ENCODE measurements at places on chromosomes 4 and X.

- DNase-seq, result no peak
Observed at GRCh38 chrX:118761939-118762707, 34.7 kb downstream of the IL13RA1 start.

DNA sequence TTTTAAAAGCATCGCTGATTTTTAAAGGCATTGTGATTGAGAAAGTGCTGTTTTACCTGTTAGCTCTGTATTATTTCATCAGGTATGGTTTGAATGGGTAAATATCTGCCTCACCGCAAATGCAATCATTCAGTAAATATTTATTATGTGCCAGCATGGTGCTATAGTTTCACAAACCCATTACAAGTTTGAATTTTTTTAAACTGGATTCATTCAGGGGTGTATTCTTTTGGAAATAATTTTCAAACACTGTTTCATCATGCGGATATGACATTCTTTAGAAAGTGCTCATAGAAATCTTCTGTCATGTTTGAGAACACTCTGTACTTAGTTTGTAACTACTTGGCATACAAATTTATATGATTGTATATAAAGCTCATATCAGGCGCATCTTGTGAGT is 37.2 kb downstream of the LIMCH1 start:
- DNase-seq, result no peak

DNA sequence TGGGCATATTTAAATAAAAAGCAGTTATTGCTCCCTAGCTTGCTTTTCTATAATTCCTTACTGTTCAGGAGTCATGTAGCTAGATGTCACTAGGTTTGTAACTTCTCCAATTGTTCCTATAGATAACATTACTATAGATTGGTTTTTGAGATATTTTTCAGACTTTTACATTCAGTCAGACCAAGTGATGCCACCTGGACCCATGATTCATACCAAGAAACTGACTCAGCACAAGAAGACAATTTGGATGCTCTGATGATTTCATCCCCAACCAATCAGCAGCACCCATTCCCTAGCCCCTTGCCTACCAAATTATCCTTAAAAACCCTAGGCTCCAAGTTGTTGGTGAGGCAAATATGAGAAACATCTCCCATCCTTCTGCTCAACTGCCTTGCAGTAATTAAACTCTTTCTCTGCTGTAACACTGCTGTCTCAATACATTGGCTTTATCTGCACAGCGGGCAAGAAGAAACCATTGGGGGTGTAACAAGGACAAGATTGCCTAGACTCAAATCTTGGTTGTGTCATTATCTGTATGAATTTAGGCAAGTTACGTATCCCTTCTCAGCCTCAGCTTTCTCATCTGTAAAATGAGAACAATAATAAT is 11.8 kb upstream of the NEIL3 start:
- no peak for DNase-seq

GRCh38 chr4:151169223-151169622 is 69.8 kb downstream of the RPS3A start:
- peak; percentile 89 for DNase-seq

GRCh38 chr4:123825596-123826291 is 429.1 kb downstream of the SPRY1 start:
- DNase-seq, result no peak

GRCh38 chr4:140057701-140058100 is 96.3 kb downstream of the MAML3 start:
- DNase-seq, result no peak

GRCh38 chr4:123465416-123465815 is 68.8 kb downstream of the SPRY1 start:
- DNase-seq, result no peak

GRCh38 chrX:20205927-20206708 is 60.6 kb downstream of the RPS6KA3 start:
- DNase-seq, result peak; percentile 6

GRCh38 chr4:153634738-153635353 is 49.2 kb upstream of the TLR2 start:
- no peak for DNase-seq

- DNase-seq, result no peak
Observed at GRCh38 chr4:146178126-146178525, 2.6 kb downstream of the LSM6 start.

DNA sequence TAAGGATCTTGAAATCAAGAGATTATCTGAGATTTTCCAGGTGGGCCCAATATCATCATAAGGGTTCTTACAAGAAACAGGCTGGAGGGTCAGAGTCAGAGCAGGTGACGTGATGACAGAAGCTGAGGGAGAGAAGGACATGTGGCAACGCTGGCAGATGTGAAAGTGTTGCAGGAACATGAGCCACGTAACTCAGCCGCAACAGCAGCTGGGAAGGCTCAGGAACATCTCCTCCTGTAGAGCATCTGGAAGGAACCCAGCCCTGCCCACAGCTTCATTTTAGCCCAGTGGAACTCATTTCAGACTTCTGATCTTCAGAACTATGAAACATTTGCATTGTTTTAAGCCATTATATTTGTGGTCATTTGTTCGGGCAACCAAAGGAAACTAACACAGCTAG is 156.3 kb upstream of the VEGFC start:
- DNase-seq, result no peak

DNA sequence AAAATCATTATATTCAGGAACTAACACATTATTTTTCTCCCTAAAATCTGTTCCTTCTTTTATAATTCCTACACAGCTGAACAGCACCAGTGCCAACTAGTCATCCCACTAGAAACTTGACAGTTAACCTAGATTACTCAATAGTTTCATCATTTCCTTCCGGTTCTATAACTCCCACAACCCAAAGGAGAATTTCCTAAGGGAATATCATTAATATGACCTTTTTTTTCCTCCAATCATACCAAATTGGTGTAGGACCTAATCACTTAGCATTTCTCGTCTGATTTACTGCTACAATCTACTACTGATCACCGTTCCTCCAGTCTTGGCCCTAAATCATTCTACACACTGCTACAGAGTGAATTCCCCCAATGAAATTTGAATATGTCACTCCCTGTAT is 45.9 kb downstream of the WDFY3 start:
- DNase-seq, result no peak

GRCh38 chr4:169037506-169037905 is 27.5 kb upstream of the CBR4 start:
- no peak for DNase-seq

DNA sequence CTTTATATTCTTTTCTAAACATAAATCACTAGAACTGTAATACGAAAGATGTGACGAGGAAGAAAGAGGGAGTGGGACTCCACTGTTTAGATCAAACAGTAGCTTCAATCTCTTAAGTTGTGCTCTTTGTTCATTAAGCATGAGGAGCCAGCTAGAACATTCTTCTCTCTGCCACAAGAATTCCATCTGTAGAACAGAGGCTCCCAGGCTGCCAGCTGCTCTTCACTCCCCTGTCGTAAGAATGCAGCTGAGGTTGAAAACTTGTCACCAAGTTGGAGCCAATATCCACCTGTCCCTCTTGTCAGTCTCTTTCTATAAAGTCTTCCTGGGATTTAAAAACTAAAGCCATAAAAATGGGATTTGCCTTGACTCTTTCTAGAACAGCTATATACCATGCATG is 65.0 kb upstream of the SEC24B start:
- no peak for DNase-seq

DNA sequence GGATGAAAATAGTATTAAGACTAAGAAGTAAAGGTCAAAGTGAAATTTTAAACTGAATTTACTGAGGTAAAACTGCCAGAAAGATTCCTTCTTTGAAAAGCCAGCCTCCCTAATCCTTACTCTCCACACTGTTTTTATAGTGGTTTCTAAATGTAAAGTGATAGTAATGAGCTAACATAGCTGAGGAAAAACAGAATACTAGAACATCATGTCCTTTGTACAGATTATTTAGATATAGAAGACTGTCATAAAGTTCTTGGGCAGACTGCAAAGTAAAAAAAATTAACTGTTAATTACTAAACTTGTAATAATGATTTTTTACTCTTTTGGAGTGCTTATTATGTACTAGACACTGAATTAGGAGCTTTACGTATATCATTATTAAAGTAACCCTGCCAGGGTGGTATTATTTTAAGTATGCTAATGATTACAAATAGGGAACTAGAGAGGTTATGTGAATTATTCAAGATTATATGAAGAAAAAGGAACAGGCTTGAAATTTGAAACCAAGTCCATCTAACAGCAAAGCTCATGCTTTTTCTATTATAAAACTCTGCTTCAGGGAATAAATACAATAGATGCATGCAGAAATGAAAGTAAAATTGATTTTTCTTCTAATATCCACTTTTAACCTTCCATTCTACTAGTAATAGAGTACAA is 150.5 kb downstream of the TBCK start:
- no peak for DNase-seq

DNA sequence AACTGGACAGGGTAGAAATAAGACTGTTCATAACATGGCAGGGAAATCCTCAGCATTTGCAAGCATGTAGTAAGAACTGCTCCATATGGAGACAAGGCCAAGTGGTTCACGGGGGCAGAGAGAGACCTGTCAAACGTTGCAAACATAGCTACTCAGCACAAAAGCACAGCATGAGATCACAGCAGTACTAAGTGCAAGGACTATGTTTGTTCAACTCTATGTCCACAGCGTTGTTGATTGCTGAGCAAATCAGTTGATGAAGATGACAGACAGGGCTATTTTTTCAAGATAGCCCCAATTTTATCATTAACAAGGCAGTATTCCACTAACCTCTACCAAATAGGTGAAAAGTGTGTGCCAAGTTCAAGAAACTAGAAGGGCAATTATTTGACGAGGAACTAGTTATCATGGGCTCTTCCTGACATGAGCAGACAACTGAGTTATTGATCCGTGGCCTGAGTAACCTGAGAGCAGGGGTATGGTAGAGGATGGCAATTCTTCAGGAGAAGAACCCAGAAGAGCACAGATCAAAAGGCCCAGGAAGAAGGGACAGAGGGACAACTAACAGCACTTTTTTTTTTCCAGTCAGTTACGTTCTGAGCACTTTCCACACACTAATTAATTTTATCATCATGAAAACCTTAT is 57.4 kb downstream of the SPOCK3 start:
- no peak for DNase-seq

- DNase-seq, result no peak
Observed at GRCh38 chr4:5759236-5760075, 48.5 kb downstream of the EVC start.

DNA sequence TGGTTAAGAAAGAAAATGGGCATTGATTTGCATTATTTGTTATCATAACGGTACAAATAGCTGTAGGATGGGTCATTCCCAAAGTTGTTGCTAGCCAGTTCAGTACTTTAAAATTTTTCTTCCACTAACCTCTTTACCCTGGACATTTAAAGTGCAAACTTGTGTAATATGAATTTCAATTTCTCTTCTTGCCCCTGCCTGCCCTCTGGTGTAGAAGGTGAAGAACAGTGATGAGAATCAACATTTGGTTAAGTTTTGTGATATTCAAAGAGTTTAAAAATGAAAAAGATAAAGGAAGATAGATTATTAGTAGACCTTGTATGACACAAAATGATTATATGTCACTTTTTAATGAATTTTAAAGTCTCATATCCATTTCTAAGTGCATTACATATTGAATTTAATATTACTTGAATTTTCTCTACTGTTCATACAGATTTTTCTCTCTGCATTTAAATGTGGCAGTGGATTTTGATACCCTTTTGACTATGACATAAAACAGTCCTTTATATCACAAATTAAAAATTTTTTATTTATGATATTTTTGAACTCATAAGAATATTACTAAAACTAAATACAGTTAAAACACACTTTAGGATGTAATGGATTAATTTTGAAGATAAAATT is 337.7 kb downstream of the BMPR1B start:
- DNase-seq, result peak; percentile 41

DNA sequence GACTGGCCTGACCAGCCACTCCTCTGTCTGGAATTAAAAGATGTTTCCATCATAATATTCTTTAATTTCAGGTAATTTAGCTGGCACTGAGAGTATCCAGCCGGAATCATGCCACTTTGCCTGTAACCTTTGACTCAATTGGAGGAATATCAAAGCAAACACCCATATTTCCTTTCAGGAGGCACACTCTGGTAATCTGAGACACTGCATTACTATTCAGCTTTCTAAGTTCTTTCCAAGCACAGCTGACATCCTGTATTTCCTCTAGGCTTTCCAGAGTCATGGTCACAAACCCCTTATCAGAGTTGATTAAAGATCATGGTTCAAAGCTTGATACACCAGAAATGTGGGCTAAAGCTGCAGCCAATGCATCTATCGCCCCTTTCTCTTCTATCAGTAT is 29.3 kb downstream of the INTS12 start:
- no peak for DNase-seq

GRCh38 chrX:41142130-41142910 is 57.1 kb downstream of the USP9X start:
- DNase-seq, result no peak

GRCh38 chr4:122591196-122591595 is 29.7 kb downstream of the IL21 start:
- DNase-seq, result no peak

GRCh38 chr4:125115941-125116340 is 198.8 kb upstream of the FAT4 start:
- DNase-seq, result no peak

DNA sequence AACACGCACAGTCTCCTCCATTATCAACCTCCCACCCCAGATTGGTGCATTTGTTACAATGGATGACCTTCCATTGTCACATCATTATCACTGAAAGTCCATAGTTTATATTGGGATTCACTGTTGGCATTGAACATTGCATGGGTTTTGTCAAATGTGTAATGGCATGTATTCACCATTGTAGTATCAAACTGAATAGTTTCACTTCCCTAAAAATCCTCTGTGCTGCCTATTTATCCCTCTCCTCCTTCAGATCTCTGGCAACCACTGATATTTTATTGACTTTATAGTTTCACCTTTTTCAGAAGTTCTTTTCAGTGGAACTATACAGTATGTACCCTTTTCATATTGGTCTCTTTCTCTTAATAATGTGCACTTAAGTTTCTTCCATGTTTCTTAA is 1565.4 kb downstream of the PCDH18 start:
- DNase-seq, result no peak

GRCh38 chr4:185217408-185217975 is 8.1 kb downstream of the SNX25 start:
- DNase-seq, result no peak

DNA sequence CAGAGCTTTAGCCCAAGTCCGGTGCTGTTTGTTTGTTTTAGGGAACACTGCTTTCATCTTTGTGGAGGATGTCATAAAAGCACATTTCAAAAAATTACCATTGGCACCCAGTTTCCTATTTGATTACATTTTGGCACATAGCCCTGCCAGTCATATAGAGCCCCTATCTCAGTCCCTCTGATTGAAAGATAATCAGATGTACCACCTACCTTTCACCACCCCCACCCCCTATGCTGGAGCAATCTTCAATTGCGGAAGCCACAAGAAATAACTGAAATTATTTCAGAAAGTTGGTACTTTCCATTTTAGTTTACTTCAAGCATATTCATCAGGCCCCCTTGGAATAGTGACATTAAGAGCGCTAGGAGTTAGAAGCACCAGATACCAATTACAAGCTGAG is 136.7 kb upstream of the RPL34 start:
- DNase-seq, result no peak

DNA sequence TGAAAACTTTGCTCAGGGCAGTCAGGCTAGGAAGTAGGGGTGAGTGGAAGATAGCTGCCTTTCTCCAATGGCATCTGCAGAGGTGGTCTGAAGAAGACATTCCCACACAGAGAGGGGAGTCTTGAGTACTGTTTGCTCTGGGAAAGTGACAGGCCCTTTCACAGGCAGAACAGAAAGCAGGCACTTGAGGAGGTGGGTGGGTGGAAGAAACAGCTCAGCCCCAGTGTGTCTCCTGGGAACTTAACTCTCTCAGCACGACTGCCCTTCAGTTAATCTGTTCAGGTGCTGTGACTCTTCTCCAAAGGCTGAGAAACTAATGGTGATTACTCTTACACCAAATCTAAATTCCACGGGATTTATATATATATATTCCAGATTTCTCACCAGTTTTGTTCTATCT is 28.3 kb downstream of the ENOPH1 start:
- no peak for DNase-seq
